ENCODE measurements at places on chromosomes 16 and 17.

DNA sequence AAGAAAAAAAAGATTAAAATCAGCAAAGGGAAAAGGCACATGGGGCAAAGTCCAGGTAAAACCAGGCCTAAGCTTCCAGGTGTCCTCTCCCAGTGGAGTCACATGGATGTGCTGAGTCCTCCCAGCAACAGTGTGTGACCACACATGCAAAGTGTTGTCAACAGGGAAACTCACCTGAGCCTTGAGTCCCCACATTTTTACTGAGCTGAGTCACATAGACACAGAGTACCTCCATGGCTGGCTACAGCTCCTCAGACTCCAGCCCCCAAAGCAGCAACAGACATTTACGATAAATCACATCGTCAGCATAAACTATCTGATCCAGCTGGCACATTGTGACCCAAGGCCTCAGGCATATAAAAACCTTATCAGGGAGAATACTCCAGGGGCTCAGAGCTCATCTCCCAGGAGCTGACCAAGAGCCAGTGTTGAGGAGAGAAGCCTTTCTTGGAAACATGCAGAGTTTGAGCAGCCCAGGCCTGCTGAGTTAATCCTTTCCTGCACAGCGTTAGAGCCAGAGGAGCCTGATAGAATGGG, 20.5 kb downstream of the ERCC4 start:
- no peak for DNase-seq

DNA sequence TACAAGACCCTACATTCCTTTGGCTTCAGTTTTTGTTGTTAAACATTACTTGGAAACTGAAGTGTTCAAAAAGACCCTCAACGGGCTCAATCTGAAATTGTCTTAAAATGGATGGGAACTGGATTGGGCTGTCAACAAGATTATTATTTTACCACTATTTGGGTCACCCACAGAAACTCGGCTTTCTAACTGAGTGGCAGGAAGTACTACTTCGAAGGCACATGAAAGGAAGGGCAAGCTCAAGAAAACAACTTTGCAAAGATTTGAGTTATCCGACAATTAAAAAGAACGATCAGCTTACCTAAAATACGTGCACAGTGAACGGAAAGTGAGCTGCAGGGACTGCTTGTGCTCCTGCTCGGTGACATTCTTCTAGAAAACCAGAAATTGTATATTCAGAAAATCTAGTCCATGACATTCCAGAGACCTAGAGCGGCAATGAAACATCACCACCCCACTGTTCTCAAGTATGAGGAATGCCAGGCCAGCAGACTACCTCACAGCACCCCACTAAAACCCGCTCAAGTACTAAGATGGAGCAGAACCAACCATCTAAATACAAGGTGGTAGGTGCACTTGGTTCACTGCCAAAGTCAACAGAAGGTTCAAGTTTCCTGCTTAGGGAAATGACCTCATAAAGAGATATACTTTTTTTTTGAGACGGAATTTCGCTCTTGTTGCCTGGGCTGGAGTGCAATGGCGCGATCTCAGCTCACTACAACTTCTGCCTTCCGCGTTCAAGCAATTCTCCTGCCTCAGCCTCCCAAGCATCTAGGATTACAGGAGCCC, 60.5 kb downstream of the ZZEF1 start:
- no peak for DNase-seq

- no peak for DNase-seq
Observed at GRCh38 chr16:2524339-2524938, 4.3 kb downstream of the AMDHD2 start.

- peak; percentile 14 for DNase-seq
Observed at GRCh38 chr17:30235386-30236296, at the start of gene SLC6A4. TSS of gene SLC6A4 (minus strand) at chr17:30235697. CDS start at chr17:30221958, 13,739 bp downstream.

GRCh38 chr17:2282297-2282873, 21.2 kb downstream of the SMG6 start:
- peak; percentile 53 for DNase-seq

GRCh38 chr17:81002409-81003361, 11.0 kb downstream of the CHMP6 start:
- DNase-seq, result no peak

GRCh38 chr16:29825145-29826044, 5.1 kb downstream of the MVP start:
- DNase-seq, result peak; percentile 78

DNA sequence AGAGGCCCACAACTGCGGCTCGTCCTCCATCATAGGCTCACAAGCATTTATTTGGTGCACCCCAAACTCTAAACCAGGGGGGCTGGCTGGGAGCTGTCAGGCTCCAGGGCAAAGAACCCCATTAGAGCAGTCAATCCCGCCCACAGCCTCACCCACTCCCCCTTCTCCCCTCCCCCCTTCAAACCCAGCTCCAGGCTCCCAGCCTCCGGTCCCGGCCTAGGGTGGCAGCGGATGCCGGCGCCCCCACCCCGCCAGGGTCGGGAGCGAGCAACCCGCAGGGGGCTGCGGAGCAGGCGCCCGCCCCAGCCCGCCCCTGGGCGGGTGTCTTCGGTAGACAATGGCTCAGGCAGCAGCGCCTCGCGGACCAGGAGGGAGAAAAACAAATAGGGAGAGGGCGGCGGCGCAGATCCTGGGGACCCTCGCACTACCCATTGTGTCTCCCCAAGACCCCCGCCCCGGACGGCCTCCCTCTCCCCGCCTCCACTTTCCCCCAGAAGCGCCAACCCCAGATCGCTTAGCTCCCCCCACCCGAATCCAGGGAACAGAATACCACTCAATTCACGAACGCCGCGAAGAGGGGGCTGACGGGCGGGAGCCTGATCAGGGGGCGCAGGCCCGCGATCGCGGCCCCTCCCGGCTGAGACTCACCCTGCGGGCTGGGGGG, 572 bp downstream of the FAM171A2 start:
- DNase-seq, result peak; percentile 35

DNA sequence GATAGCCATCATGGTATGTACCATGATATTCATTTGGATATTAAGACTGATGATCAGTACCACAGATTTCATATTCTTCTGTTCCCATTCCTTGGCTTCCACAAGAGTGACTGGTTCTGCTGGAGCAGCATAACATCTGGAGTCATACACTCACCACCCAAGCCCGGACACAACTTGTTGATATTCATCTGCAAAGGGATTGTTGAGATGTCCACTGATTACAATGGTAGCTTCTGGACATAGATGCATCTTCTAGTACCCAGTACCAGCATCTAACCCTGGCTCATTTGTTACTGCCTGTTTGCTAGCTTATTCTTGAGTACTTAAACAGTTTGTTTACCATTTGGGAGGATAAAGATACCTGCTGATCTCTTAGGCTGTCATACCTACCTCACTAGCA, 235.7 kb upstream of the AXIN2 start:
- DNase-seq, result no peak

- DNase-seq, result no peak
Observed at GRCh38 chr16:3863587-3863986, 16.9 kb downstream of the CREBBP start.

DNA sequence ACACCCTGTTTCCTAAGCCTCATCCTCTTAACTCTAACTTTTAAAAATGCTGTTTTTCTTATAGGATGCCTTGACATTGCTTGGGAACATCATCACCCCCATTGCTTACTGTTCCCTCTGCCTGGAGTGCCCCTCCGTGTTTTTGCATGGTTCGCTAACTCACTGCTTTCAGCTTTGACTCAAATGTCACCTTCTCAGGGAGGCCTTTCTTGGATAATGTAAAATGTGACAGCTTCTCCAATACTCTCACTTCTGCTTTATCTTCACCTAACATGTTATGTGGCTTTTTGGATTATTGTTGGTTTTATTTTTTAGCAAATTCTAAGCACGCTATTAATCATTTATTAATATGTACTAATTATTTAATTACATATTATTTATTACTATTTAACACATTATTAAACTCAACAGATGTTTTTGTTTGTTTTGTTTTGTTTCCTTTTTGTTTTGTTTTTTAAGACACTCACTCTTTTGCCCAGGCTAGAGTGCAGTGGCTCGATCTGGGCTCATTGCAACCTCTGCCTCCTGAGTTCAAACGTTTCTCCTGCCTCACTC, 3.8 kb downstream of the CRYM start:
- no peak for DNase-seq

DNA sequence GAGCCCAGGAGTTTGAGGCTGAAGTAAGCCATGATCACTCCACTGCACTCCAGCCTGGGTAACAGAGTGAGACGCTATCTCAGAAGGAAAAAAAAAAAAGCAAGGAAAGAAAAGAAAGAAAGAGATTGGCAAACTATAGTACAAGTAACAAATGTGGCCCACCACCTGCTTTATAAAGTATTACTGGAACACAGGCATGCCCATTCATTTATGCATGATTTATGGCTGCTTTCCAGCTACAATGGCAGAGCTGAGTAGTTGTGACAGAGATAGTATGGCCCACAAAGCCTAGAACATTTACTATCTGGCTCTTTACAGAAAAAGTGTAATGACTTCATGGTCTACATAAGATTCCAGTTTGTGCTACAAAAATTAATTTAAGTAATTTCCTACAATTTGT, 23.6 kb downstream of the C16orf87 start:
- DNase-seq, result no peak

DNA sequence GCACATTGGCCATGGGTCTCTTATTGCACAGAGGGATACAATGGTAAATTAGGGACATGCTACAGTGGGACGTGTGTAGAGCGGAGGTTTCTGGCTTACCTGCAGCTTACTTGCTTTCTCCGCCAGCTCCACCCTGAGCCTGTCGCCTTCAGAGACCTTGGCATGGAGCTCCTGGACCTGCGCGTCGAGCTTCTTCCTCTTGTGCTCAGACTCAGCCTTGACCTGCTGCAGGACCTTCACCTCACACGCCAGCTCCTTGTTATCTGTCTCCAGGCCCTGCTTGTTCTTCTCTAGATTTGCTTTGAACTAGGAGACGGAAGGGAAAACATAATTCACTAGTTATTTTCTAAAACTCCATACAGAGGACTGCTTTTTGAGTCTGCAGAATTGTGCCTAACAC, 63.5 kb downstream of the NDEL1 start:
- DNase-seq, result no peak

DNA sequence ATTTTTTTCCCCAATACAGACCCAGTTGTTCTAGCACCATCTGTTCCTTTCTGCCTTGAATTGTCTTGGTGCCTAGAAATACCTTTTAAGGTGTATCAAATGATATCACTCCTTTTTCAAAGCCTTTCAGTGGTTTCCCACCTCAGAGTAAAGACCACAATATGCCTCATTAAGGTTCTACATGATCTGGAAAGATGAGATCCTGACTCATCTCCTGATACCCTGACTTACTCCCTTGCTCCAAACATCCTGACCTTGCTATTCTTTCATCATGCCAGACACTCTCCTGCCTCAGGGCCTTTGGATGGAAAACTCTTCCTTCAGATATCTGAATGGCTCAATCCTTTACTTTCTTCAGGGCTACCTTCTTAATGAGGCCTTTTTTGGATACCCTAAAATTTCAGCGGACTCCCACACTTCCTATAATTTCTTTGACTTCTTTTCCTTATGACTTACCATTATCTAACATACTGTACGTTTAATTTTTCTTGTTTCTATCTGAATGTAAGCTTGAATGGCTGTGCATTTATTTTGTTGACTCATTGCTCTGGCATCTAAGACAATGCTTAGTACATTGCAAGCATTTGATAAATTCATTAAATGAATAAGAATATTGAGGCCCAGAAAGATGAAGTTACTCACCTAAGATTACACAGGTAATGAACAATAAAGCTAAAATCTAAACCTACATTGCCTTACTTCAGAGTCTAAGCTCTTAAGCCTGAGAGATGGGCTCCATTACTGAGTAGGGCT, 19.2 kb downstream of the FLOT2 start:
- DNase-seq, result no peak

- DNase-seq, result no peak
Observed at GRCh38 chr16:65307286-65307685, 185.4 kb upstream of the CDH11 start.

- no peak for DNase-seq
Observed at GRCh38 chr16:62568926-62569325, 532.7 kb upstream of the CDH8 start.

DNA sequence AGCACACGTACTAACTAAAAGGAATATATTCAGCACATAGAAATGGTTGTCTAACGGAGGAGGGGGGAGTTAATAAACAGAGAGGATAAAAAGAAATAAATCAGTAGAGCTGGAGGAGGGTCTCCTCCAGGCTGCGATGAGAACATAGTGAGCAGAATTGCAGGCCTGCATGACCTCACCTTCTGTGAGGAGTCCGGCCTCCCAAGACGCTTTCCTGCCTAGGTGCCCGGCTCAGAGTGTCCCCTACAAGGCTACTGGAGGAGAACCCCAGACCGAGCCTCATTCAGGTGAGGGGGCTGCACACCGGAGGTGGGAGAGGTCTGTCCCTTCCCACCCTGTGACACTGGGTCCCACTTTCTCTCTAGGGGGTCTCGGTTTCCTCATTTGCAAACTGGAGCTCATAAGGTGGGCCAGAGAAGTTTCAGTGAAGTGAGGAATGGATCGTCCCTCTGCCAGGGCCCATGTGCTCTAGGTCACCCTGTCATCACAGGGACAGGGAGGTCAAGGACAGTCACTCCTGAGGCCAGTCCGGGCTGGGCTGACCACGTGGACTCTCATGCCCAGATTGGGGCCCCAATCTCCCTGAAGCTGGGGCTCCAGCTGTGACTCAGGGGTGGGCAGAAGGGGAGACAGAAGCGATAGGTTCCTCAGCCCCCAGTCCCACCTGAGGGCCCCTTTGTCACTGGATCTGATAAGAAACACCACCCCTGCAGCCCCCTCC, 3.3 kb upstream of the HBM start:
- no peak for DNase-seq

DNA sequence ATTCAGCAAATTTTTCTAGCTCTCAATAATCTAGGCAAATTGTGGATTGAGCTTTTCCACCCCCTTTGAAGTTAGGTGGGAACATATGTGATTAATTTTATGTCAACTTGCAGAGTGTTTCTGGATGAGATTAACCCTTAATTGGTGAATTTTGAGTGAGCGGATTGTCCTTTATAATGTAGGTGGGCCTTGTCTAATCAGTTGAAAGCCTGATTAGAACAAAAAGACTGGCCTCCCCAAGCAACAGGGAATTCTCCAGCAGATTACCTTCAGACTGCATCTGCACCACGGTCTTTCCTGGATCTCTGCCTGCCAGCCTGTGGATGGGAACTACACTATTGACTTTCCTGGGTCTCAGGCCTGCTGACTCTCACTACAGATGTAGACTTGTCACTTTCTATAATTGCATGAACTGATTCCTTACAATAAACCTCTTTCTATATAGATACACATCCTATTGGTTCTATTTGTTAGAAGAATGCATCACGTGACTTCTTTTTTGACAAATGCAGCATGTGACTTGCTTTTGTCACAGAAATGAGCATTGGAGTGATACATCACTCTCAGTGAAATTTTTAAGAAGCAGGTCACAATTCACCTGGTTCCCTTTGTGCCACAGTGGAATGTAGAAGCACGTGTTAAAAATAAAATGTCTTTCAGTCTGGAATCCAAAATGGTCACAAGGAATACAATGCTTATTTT, 1038.3 kb downstream of the CDH11 start:
- DNase-seq, result no peak
